ENCODE measurements at places on chromosomes 16 and 17.

GRCh38 chr17:42248351-42249179 is 27.6 kb downstream of the STAT5B start:
- peak; percentile 88 for DNase-seq

- DNase-seq = peak; percentile 29
Observed at GRCh38 chr17:44086364-44087311, 16.1 kb downstream of the G6PC3 start.

GRCh38 chr17:18987230-18987610 is 17.3 kb downstream of the FAM83G start:
- DNase-seq = no peak

DNA sequence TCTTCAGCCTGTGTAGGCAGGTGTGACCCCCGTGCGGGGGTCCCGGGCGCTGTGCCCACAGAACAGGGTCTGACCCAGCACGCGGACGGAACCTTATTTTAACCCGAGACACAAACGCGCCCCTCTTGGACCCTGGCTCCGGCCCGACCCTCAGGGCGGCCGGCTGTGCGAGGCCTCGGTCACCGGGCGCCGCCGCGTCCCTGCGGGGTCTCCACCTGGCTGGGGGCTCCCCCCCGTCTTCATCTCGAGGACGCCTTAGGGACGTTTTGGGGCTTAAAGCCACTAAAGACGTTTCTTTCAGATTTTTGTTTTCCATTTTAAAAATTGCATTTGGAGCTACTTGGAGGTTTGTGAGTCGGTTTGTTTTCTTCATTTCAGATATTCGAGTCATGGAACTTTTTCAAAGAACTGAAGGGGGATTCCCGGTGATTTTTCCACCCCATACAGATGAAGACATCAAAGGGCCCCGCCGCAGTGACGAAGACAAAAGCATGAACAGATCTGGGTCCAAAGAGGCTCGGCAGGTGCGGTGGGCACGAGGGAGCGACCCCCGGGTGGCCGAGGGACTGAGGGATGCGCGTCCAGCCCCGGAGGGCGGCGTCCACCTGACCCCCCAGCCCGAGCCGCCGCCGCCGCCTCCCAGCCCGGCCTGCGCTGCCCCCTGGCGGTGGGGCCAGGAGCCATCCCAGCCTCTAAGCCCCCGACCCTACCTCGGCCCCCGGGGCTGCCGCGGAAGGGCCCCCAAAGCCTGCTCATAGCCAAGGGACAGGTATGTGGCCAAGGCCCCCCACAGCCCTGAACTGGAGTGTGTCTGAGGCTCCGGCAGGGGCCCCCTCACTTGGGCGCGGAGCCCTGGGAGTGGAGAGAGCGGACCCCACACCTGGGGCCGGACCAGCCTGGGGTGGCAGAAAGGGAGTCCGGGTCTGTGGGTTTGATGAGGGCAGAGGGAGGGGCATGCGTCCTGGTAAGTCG is 3.8 kb upstream of the CD7 start:
- peak; percentile 68 for DNase-seq

DNA sequence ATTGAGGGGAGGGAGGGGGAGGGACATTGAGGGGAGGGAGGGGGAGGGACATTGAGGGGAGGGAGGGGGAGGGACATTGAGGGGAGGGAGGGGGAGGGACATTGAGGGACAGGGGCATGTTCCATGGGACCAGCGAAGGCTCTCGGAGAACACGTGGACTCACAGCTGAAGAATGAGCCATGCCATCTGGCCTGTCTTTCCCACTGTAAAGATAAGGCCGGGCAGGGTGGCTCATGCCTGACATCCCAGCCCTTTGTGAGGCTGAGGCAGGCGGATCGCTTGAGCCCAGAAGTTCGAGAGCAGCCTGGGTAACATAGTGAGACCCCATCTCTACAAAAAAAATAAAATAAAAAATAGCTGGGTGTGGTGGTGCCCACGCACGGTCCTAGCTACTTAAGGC is 32.5 kb downstream of the RPH3AL start:
- no peak for DNase-seq

DNA sequence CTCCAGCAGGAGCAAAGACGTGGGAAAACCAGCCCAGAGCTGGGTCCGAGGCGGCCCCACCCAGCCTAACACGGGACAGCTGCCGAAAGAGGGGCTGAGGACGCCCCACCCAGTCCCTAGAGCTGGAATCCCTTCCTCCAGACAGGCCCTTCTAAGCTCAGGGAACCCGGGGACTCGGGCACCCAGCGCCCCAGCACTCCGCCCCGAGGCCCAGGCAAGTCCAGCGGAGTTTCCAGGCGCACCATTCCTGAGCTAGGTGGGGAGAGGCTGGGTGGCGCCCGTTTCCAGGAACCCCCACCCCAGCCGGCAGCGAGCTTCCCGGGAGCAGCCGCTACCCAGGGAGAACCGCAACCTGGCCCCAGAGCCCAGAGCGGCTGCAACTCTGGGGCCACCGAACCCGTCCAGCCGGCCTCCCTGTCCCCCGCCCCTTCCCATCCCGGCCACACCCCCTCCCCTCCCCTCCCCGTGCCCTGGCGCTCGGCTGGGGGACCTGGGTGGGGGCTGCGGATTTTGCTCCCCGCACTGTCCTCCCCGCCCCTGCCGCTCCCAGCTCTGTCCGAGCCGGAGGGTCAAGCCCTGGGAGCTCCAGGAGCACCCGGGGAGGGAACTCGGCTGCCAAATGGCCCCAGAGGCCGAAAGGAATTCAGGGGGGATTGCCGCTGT is 536 bp downstream of the TMC6 start:
- no peak for DNase-seq

DNA sequence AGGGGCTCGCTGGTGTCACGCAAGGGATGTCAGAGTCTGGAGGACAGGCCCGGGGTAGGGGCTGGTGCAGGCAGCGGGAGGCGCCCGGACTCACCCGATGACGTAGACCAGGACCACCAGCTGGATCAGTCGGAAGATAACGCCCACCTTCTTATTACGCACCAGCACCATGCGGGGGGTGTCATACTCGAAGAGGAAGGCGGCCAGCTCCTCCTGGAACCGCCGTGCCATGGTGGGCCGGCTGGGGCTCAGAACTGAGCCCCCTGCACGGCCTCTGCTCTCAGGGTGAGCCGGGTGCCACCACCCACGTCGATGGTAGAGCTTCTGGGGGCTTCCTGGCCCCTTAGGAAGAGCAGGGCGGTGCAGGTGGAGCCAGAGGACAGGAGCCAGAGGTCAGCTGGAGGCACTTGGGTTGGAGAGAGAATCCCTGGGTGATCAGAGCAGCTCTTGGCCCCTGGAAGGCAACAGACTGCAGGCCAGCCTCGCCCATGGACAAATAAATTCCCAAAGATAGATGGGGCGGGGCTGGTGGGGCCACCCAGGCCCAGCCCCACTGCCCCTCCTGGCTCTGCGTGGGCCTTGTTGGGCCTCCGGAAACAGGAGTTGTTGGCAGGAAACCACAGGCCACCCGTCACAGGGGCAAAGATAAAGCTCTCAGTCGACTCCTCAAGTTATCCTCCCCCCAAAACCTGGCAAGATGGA is at the start of gene P2RX1:
P2RX1 (minus strand) TSS at position 471 of the 702 bp plus-strand sequence; CDS start at position 231, 240 bp downstream.
- DNase-seq = peak; percentile 70

GRCh38 chr17:70084476-70084875 is 9.5 kb downstream of the KCNJ16 start:
- DNase-seq = no peak

DNA sequence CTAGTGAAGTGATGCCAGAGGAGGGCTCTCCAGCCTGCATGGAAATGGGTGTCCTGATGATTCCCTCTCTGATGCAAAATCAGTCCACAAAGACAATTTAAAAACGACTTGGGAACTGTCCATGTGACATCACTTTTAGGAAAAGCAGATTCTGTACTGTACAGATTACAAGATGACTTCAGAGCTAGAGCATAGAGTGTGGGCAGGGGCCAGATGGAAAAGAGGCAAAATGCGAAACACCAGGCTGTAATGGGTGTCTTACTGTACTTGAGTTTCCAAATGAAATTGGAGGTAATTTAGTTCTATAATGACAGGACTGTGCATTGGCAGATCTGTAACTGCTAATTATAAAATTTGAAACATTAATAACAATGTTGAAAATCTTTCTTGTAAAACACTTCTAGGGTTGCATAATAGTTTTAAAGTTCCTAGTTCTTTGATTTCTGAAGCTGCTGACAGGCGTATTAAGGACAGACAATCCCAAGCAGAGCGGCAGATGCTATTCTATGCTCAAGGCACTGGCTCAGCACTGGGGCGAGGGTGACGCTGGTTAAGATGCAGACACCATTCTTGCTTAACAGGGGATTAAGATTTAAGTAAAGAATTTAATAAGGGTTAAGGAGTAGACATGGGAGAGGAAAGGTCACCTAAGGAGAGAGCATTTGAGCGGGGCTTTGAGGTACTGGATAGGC is 29.6 kb downstream of the OGFOD1 start:
- DNase-seq = no peak

DNA sequence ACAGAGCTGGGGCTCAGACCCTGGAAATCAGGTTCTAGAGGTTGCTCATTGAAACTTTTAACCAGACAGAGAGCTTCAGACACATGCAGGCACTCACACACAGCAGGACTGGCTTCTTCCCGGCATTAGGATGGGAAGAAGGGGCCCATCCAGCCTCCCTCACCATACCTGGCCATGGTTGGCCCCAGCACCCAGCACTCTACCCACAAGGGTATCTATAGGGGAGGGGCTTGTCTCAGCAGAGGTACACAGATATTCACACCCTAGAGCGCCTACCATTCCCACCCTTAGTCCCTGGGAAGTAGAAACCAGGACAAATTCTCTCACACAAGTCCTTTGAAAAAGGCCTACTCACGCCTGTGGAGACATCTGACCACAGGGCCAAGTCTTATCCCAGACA is 20.5 kb upstream of the CCL2 start:
- no peak for DNase-seq

DNA sequence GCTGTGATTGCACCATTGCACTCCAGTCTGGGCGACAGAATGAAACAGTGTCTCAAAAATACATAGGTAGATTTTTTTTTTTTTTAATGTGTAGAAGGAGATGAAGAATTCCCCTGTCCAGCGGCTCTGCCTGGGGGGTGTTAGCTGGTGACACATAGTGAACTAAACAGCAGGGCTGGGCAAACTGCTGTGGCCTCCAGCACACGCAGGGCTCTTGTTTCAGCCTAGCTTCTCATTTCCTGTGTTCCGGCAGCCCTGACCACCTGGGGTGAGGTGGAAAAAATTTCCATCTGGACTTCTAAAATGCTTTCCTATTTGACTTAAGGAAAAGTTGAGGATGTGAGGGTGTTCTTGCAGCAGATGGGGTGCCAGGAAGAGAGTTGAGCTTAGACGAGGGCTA is 33.3 kb upstream of the RGS9 start:
- no peak for DNase-seq

DNA sequence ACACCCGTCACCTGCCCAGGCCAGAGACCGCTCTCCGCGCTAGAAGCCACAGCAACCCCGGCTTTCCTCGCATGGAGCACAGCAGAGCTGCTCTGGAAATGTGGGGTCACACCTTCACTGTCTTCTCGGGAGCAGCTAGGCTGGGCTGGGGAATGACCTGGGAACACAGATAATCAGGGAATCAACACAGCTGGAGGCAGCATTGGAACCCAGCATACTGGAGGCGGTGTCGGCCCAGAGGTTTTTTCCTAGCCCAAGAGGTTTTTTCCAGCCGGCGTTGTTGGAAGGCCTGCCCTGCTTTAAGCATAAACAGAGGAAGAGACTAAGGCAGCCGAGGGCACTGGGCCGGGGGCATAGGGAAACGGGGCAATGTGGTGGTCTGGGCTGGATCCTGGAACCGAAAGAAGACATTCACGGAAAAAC is 791 bp upstream of the PLD6 start:
- no peak for DNase-seq

DNA sequence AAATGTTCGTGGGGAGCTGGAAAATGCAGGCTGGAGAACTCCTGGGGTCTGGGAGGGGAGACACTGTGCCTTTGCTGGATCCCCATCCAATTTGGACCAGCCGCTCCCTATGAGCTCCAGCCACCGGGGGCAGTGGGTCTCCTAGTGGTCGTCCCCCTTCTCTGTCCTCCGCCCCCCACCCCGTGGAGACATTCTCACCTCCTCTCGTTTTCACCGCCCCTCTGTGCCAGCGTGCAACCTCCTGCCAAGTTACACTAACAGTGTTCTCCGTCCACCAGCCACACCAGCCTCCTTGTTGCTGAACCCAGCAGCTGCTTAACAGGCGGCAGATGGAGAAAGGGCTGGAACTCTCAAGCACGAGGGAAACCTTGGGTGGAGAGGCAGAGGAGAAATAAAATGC is 67.4 kb upstream of the SOX9 start:
- no peak for DNase-seq

DNA sequence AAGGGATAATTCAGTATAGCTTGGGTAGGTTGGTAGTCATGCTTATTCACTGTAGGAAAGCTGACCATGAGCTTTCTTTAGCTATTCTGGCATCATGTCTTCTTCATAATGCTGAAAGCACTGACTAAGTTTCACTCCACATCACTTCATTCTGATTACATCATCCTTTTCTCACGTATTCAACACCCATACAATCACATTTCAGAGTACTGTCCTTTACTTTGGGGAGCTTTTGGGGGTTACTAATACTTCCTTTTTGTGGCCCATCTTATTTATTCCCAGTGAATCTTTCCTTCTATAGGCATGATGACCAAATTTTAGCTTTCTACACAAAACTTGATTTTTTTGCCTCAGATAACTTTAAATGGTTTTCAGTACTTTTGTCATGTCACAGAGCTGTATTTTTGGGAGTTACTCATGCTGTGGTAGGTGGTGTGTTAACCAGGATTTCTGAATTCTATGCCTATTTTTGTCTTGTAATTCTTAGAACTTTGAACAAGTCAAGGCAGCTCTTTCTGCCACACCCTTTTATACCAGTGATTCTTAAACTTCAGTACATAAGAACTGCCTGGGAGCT is 23.5 kb downstream of the TADA2A start:
- DNase-seq = no peak

DNA sequence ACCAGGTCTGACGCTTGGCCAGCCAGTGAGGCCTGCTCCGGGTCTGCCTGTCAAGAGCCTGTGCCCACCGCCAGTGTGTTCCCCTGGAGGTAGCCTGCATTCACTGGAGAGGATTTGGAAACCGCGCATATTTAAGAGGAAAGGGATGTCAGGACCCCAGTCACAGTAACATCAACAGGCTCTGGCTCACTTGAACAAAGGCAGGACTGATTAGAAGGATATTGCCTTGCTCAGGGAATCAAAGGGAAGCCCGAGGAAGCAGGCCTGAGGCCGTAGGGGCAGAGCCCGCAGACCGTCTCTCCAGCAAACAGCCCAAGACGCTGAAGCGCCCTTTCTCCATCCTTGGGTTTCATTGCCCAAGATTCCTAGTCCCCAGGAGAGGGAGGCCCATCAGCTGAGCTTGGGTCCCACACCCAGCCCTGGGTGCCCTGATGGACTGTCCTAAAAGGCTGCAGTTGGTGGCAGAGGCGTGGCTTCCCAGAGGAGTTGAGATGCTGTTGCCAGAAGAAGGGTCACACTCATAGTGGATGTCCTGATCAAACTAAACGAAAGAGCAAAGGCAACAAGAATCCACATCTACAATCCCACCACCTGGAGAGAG is 23.2 kb downstream of the NT5M start:
- no peak for DNase-seq
